ENCODE measurements at places on chromosomes 11 and 22.

- no peak for DNase-seq
These were observed at the start of gene MYBPC3 for GRCh38 chr11:47352556-47352955. MYBPC3 (minus strand) TSS chr11:47352702; CDS start chr11:47352647, 55 bp downstream.

DNA sequence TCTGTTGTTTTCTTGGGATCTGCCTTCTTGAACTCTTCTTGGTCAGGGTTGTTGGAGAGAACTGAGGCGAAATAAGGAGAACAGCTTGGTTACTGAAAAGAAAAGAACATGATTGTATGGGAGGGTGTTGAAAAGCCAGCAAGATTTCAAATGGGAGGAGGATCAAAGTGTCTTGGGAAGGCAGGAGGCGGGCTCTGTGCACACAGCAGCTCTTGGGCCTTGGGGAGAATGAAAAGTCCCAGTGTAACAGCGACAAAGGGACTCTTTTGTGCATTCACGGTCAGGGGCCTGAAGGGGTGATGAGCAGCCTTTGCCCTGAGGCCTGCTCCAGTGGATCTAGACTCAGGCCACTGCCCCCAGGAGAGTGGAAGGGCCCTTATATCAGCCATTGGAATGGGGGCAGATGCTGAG lies 135.4 kb downstream of the ADAMTS15 start:
- DNase-seq, result no peak

GRCh38 chr11:120652705-120653335 lies 141.3 kb downstream of the GRIK4 start:
- DNase-seq, result no peak

DNA sequence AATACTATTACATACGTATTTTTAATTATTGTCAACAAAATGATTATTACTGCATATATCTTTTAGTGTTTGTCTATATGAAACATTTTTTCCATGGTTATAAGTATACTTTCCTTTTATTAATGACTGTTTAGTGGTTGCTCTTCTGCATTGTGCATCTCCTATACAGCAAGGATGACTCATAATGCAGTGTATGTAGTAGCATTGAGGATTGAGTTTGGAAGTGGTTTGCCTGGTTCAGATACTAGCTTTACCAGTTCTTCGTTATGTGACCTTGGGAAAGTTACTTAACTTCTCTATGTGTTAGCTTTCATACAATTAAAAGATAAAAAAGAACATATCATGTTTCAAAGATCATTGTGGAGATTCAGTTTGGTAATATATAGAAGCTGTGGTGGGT lies 44.1 kb downstream of the CHORDC1 start:
- no peak for DNase-seq

GRCh38 chr11:94858012-94858705 lies 90.0 kb downstream of the AMOTL1 start:
- DNase-seq, result no peak

DNA sequence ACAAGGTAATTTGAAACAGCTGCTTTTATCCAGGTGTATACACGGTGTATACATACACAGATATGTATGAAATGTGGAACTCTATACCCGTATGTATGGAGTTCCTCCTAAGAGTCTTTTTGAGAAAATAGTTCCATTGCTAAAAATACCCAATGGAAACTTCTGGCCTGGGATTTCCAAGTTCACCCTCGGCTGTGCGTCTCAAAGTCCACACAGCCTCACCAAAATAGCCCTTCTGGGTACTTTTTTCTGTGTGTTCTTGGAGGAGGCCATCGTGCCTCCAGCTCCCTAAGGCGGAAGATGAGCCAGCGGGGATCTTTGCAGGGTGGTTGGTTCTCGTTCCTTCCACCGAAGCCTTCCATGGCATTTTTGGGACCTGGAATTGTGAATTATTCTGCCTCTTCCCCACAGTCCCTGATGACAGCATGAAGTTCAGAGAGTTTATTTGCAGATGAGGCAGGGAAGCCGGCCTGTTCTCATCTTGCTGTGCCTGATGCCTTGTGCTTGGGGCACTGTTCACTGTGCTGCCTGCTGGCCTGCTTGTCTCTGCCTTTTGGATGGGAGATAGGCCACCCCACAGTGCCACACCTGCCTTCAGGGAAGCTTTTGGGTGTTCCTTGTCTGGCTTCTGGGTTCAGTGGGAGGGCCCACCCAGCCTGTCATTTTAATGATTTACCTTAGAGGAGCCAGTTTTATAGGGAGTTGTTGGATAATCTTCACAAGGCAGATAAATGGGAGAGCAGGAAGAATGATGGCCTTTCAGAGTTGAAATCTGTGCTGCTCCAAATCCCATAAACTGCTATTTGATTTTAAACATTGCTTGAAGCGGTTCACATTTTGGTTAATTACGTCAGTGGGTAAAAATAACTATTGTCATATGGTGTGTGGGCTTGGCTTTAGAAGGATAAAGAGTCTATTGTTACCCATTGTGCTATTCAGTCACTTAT lies 112.7 kb upstream of the OR4B1 start:
- no peak for DNase-seq
